ENCODE measurements at places on chromosomes 6 and 20.

GRCh38 chr6:53892707-53893106, 97.9 kb downstream of the LRRC1 start:
- DNase-seq = no peak

- no peak for DNase-seq
These were observed 68.1 kb downstream of the LRRC1 start for GRCh38 chr6:53862662-53863462.

GRCh38 chr6:162952423-162952822, 224.6 kb downstream of the PACRG start:
- DNase-seq = no peak

DNA sequence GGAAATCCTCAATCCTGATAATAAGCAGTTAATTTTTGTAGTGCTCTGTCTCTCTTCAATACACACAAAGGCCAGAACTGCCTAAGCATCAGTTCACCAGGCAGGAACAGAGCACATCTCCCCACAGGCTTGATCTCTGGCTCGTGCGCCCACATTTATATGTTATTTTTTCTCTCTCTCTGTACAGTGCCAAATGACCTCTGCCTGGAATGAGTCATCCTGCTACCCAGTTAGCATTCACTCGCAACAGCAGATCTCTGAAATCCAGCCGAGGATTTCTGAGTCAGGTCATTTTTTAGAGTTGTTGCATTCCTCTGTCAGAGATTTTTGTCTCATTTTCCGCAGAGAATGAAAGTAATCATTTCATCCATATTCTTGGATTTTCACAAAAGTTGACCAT, 107.1 kb downstream of the COL12A1 start:
- no peak for DNase-seq

GRCh38 chr20:23341073-23341472, 9.5 kb upstream of the NXT1 start:
- no peak for DNase-seq

- DNase-seq = no peak
These were observed 36.1 kb upstream of the PAQR8 start for GRCh38 chr6:52325695-52326471.

- no peak for DNase-seq
These were observed 23.6 kb downstream of the TBC1D7 start for GRCh38 chr6:13304580-13305260.

DNA sequence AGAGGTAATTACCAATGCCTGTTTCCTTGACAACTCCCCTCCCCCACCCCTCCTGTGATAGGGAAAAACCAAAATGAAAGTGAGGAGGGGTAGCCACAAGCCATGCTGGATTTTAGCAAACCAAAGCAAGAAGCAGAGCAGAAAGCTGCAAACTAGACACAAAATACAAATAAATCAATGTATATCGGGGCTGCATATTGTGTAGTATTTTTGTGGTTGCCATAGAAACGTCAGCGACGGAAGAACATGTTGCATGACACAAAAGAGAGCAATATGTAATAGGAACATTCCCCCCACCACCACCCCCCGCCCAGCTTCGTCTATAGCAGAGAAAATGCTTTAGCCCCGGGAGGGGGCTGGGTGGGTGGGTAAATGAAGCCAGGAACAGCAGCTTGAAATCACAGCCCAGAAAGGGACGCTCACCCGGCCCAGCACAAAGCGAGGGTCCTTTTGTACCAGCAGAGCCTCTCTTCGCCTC, 548 bp downstream of the AGPAT4 start:
- peak; percentile 4 for DNase-seq

GRCh38 chr20:55375920-55376319, 629.4 kb downstream of the CBLN4 start:
- no peak for DNase-seq

DNA sequence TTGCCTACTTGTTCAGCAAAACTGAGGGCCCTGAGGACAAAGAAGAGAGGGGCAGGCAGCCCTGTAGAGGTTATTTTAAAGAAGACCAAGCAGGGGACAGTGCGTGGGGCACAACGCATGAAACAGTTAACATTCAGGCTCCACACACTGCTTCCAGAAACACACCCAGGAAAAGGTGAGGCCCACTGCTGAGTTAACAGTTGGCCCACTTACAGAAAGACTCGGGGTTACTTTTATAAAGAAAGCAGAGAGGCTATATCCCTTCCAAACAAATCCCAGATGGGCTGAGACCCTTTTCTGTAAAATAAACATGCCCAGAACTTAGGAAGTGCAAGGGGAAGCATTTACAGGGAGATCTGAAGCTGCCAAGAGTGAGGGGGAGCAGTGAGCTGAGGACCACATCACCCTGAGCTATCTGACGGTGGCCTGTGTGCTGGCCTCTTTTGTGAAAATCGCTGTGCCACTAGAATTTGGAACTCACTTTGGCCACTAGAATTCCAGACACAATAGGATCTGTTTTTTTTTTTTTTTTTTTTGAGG, 49.8 kb upstream of the SSTR4 start:
- DNase-seq = no peak

DNA sequence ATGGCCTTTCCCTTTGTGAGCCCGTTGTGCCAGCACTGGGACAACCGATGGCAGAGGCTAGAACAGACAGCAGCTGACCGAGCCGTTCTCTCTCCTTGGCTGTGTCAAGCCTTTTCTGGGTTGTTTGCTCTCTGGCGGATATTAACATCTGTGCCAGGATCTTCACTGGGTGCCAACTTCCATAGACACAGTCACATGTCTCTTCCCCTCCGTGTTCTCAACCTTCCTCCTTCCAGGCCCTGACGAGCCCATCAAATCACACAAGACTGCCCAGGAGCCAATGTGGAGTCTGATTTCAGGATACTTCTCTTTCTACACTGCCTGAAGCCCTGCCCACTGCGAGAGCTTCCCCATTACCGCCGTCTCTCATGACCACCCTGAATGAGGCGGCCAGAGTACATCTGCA, 111.0 kb upstream of the RALGAPA2 start:
- DNase-seq = no peak

DNA sequence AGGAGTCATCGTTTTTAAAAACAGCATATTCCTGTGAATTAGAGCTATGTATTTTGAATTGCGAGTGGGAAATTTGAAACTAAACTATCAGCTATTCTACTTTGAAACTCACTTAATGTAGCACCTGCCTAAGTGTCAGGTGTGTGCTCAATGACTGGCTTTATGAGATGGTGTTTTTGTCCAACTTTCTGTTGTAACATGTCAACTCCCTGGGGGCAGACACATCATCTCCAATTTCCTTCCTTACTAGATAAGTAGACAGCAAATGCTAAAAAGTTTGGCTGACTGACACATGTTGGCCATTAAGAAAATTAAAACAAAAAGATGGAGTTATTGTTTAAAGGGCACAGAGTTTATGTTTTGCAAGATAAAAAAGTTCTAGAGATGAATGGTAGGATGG, 226.9 kb downstream of the TFAP2B start:
- no peak for DNase-seq

GRCh38 chr6:34570066-34570833, 14.1 kb upstream of the SPDEF start:
- DNase-seq = no peak

DNA sequence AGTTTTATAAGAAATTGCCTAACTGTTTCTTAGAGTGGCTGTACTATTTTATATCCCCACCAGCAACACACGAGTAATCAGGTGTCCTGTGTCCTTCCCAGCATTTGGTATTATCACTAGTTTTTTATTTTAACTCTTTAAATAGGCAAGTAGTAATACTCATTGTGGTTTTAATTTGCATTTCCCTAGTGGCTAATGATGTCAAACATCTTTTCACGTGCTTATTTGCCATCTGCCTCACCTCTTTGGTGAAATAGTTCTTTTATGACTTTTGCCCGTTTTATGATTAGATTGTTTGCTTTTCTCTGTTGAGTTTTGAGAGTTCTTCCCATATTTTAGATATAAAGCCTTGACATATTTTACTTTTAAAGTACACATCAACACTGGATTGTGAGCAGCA, 57.8 kb downstream of the GCLC start:
- DNase-seq = no peak

GRCh38 chr6:4950076-4950475, 53.8 kb downstream of the RPP40 start:
- no peak for DNase-seq

GRCh38 chr20:8432435-8433148, 300.5 kb downstream of the PLCB1 start:
- no peak for DNase-seq

DNA sequence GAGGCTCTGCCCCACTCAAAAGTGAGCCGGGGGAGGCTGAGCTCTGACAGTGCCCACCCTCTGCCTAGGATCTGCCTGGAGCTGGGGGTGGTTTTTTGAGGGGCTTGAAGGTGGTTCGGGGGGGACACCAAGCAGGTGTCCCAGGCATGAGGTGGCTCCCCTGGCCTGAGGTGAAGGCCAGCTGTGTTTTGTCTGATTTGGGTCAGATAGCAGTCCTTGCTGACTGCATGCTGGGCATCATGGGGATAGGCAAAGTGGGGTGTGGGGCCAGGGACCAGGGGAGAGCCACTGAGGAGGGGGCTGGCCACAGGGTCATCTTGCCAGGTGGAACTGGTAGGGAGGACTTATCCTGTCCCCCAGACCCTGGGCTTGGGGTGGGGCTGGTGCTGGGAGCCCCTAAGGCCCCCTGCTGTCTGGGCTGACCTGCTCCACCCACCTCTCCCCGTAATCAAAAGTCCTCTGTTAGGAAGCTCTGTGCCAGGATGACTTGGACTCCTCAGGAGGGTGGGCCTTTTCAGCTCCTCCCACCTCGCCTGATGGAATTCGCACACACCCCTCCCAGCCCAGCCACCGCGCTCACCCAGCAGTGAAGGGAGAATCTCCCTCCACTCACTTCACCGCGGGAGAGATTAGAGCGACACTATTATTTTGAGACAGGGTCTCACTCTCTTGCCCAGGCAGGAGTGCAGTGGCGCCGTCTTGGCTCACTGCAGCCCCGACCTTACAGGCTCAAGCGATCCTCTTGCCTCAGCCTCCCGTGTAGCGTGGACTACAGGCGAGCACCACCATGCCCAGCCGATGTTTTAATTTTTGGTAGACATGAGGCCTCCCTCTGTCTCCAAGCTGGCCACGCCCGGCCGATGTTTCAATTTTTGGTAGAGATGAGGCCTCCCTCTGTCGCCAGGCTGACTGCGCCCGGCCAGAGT, 1.5 kb upstream of the COL9A3 start:
- no peak for DNase-seq

DNA sequence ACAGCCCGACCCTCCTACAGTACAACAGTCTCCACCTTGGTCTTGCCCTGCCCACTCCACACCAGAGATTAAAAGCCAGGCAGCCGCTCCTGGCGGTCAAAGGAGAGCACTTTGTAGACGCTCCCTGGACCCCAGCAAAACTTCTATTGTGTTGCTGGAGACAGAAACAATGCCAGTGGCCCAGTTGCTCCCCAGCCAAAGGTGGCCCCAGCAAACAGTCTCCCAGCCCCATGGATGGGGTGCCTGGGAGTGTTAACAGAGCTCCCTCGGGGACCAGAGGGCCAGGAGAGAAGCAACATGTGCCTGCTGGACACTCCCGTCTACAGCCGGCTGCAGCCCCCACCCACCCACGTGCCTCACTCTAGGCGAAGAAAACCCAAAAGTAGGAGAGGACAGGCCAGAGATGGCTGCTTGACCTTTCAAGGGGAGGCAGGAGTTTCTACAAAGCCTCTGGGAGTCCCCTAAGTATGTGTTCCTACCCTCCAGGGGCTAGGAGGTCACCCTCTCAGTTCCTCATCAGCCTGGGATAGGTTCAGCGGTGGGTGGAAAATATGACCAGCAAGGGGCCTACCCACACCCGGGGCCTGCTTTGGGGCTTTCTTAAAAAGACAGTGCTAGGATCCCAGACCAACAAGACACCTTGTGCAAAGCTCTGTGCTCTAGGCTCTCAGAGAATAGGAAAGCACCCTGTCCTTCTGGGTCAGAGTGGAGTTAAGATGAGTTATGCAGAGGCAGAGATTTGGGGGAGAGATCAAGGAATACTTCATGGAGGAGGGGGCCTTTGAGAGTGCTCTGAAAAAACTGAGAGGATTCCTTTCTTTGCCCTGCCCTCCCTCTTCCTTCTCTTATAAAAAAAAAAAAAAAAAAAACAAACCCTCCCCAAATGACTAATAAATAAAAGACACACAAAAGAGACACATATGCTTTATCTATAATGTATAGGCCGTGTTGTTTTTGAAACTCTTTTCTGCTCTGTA, 19.0 kb upstream of the PREX1 start:
- DNase-seq = no peak

DNA sequence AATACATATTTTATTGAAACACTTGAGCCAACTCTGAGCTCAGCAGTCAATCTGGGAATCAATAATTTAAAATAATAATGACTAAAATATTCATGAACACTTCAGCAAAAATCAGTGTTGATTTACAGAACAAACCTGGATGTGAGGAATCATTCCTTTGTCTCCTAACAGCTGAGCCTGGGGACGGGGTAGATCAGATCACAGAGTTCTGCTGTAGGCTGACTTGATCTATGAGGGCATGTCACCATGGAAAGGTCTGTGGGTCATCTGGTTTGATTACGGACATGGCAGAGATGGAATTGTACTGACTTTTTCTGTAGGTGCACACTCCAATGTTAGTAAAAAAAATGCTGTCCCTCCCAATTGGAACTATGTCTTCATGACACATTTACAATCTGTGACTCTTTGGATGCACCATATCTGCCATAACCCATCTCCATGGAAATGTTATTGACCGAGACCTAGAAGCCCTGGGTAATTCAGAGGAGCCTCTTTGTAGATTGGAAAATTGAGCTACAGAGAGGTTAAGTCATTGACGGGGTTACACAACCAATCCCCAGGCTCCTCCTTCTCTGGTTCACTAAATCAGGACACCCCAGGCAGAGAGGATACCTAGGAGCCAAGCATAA, 114.1 kb downstream of the DOK5 start:
- no peak for DNase-seq

DNA sequence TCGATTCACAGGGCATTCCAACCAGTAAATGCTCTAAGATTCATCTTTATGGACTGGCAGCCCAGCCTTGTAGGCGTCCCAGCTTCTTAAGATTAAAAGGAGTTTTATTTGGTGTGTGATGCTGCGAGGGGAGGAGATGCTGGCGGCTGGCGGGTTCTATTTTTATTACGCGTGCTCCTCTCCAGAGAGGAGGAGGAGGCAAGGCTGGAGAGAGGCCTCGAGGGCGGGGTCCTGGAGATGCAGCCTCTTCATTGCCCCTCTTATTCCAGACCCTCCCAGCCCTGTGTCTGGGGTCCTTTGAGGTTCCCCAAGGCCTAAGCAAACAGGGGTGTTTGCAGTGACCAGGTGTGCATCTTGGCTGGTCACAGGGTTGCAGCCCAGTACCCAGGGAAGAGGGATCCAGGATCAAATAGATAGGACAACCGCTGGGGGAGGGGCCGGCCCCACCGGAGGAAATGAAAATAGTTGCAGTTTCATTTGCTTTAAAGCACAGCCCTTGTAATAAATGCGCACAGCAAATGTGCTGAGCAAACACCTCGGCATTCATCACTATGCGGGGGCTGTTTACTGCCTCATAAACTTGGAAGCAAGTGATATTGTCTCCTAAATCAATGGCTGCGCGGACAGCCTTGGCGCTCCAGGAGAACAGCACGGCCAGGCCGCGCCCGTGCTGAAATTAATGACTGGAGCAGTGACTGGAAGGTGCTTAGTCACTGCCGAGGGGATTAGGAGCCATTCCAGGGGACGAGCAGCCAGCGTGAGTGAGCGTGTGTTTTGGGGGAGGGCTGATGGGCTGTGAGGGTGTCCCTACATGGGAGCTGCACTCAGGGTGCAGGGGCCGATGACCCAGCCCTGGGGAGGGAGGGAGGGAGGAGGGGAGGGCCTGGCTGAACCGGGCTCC, 83.0 kb downstream of the TMEM242 start:
- no peak for DNase-seq

- DNase-seq = no peak
These were observed 43.2 kb downstream of the GRM4 start for GRCh38 chr6:34102696-34103095.

Measured in stimulated activated CD8-positive, alpha-beta memory T cell treated with anti-CD3 and anti-CD28 coated beads, Interleukin-7, amount 100 ng/mL, for 1 hour (primary cell).